ENCODE measurements at places on chromosomes 11 and 22.
A peak's percentile ranks its signal among the peaks of the same experiment; 100 is the strongest.

- no peak for DNase-seq
Measured at GRCh38 chr11:95082576-95083001, 7.1 kb upstream of the ENDOD1 start.

DNA sequence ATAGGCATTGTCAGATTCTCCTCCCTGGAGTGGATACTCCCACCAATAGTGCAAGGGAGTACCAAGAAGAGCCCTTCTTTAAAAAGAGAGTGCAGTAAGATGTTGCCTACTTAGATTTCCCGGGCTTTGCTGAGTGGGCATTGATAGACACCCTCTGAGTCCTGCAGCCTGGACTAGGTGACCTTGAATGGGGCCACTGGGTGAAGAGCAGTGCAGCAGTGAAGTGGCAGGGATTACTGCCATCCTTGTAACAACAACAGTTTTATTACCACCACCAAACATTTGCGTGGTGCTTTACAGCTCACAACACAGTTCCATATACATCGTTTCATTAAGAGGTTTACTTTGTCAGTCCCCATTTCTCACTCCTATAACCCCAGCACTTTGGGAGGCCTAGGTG is 59.4 kb downstream of the MICAL2 start:
- DNase-seq = no peak

GRCh38 chr11:61028135-61028729 is 56.8 kb downstream of the CD6 start:
- peak; percentile 52 for DNase-seq

DNA sequence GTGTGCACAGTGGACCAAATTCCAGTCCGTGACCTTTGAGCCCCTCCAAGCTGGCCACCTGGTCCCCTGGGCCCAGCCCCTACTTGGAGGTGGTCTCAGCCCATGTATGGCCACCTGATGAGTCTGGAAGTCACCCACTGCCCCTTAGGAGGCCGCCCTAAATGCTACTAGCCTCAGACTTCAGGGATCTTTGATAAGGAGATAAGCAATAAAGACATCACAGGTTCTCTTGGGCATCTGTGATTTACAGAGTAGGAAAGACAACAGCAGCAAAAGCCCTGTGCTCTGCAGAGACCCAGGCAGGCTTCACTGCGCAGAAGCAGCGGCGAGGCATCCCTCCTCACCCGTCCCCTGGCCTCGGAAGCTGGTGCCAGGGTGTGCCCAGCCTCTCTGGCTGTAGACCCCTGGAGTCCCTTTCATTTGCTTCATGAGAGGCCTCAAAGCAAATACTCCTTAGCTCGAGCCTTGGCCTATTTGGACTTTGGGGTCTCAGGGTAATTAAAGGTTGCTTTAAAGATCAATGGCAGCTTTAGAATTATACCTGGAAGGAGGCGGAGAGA is 360.1 kb downstream of the TBC1D22A start:
- no peak for DNase-seq

GRCh38 chr11:17275400-17276235 is 921 bp upstream of the NUCB2 start:
- no peak for DNase-seq

GRCh38 chr11:86637988-86638387 is 34.4 kb downstream of the ME3 start:
- DNase-seq = no peak

DNA sequence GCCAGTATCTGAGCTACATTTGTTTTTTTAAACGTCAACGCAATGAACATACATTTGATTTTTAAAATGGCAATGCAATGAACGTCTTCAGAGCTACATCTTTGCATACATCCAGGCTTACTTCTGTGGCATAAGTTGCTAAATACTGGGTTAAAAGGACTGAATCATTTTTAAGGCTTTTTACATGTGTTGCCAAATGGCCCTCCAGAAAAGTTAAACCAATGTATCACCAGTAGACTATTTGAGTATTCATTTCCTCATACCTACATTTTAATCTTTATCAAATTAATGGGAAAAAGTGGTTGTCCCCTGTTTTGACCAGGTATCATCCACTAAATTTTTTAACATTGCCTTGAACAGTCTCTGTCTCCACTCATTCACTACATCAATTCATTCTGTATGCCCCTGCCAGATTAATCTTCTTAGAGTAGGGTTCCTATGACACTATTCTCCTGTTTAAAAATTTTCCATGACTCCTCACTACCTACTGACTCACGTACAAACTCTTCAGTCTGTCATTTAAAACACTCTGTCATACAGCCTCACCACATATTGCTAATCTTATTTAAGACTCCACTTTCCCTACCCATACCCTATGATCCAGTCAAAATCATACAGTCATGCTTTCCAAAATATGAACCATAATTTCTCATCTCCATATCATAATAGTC is 12.4 kb upstream of the PRRG4 start:
- no peak for DNase-seq

- DNase-seq = no peak
Measured at GRCh38 chr11:129800655-129801054, 15.0 kb upstream of the TMEM45B start.

All from NCI-H1436 (cell line).